NCI-H1417 (cell line): ENCODE measurements at places on chromosomes 7 and 10.

- no peak for DNase-seq
Measured at GRCh38 chr7:97697396-97697795, 34.5 kb upstream of the TAC1 start.

- DNase-seq, result no peak
Measured at GRCh38 chr10:106761906-106762305, 402.6 kb downstream of the SORCS1 start.

DNA sequence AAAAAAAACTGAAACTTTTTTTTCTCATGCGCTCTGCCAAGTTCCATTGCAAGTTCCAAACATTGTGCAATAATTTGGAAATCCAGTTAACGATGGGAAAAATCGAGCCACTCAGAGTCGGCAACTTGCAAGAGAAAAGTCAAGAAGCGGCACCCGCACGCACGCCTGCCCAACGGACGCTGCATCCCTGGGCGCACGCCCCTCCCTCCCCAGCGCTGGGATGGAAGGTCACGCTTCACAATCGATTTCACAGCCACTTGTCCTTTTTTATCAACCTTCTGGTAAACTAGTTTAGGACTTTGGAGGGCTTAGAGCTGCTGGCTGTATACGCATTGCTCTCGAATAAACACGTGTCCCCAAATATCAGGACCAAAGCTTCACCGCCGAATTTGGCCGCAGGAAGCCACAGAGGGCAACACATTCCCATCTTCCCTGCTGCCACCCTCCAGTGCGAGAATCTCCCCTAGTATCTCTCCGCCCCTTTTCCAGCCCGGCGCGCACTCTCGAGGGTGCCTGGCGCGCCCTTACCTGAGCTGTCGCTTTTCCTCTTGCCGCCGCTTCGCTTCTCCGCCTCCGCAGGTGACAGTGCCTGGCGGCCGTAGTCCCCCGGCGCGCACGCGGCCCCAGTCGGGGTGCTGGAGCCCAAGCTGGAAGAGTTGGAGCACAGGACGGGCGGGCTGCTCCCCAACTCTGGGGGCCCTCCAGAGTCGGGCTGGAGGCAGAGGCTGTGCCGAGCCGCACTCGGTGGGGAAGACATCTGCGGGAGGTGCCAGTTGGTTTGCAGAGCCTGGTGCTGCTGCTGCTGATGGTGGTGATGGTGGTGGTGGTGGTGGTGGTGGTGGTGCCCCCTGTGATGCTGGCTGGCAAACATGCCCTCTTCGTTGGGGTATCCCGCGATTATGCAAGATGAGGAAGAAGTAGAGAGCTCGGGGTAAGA, 857 bp downstream of the MEOX2 start:
- DNase-seq, result peak; percentile 71

- no peak for DNase-seq
Measured at GRCh38 chr7:139940866-139941265, 111.8 kb downstream of the TBXAS1 start.

GRCh38 chr7:87507446-87507845, 32.0 kb upstream of the ABCB4 start:
- no peak for DNase-seq

DNA sequence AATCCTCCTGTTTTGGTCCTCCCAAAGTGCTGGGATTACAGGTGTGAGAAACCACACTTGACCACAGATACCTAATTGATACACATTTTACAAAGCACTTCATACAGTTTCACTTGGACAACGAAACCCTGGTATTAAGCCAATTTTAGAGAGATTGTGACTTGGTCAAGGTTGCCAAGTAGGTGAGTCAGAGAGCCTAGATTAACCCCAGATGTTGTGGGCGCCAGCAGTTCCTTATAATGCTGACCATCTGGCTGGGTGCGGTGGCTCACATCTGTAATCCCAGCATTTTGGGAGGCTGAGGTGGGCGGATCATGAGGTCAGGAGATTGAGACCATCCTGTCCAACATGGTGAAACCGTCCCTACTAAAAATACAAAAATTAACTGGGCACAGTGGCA, 4.9 kb upstream of the PHKG1 start:
- DNase-seq, result no peak

DNA sequence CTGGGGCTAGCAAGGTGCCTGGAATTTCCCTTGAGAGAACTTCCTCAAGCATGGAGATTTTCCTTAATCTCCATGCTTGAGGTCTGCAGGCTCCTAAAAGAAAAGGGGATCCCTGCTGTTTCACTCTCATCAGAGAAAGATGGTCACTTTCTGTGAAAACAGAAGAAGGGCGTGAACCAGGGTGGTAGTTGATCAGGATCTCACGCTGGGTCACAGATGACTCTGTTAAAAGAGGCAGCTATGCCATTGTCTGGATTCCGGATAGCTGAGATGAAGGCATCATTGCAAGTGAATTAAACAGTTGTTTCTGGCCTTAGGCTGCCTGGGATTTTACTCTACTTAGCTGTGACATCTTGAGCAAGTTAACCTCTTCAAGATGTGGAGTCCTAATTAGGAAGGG, 525.9 kb downstream of the TYW1 start:
- DNase-seq, result no peak

- no peak for DNase-seq
Measured at GRCh38 chr7:121300685-121301420, 27.9 kb upstream of the WNT16 start.

DNA sequence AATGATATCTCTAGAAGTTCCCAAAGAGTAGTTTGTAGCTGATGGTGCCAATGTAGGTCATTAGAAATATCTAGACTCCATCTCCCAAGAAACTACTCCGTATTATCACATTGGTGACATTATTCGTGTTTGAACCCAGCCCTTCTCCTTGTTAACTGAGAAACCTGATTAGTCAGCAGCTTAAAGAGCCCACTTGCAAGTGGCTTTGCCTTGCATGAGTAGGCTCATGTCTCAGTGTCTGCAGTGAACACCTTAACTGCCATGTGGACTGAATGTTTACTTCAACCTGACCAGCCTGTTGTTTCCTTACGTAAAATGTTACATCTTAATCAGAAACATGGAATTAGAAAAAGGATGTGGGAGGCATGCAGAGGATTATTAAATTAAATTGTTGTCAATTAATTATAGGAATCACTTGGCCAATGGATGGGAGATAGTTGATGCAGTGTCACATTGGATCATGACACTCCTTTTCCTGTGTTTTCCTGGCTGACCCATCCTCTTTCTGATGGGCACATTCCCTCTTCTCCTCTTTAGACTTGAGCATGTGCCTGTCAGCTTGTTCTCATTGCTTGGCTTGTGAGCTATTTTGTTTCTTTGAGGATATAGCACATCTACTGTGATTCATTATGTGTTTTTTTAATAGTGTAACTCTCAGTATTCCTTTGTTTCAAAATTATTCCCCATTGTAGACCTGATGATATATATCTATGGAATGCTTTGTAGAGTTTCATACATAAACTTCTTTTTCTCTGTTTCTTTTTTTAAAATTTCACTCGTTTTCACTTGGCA, 18.0 kb downstream of the STARD3NL start:
- no peak for DNase-seq

GRCh38 chr7:38934051-38934450, 25.1 kb upstream of the VPS41 start:
- DNase-seq, result no peak

- DNase-seq, result no peak
Measured at GRCh38 chr7:105600720-105601550, 19.6 kb upstream of the EFCAB10 start.

DNA sequence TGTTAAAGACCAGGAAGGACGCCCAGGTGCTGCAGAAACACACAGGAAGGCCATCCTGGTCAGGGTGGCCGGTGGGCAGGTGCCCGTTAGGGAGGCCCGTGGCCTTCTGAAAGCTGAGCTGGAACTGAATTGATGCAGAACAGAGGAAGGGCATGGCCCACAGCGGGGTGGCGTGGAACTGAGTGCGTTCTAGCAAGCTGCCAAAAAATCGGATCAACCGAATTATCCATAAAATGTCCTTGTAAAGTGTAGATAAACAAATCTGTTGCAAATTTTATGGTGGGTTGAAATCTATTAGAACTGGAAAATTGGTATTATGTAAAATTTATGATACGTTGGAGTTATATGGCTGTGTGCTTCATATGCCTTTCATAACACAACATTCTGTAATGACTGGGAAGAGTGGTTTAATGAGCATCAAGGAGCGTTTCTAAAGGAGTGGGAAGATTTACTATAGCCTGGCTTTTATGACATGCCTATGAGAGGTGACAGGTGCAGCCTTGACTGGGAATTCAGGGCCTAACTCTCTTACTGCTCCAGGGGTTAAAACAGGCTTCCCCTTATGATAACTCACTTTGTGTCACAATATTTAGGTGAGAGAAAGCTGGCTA, 108.1 kb downstream of the GPR26 start:
- peak; percentile 63 for DNase-seq

DNA sequence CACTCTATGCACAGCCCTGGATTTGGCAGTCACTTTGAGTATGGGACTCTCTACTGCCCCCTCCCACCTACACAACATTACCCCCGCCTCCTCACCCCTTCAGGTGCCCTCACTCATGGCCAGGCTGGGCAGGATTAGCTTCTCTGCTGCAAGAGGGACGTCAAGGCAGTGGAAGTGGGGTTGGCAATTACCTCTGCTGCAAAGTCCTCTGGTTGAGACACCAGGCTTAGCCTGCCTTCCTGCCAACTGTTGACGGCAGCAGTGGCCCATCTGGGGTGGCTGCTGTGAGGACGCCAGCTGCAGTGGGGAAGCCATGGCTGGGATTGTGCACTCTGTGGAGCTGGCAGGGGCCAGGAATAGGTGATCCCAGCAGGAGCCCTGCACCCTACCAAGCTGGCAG, 26.7 kb downstream of the SVIL start:
- no peak for DNase-seq

DNA sequence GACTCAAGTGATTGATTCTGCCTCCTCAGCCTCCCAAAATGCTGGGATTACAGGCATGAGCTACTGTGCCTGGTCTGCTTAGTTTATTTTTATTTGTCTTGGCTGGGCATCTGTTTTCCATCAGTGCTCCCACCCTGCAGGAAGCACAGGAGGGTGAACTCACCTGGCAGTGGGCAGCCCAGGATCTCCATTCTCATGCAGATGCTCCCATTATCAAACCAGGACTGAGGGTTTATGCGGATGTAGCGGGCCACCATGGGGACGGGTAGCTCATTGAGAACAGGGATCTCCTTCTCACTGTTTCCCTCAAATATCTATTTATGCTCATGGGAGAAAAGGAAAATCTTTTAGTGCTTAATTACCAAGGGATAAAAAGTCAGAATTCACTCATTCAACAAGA, 93.8 kb downstream of the CPXM2 start:
- no peak for DNase-seq

DNA sequence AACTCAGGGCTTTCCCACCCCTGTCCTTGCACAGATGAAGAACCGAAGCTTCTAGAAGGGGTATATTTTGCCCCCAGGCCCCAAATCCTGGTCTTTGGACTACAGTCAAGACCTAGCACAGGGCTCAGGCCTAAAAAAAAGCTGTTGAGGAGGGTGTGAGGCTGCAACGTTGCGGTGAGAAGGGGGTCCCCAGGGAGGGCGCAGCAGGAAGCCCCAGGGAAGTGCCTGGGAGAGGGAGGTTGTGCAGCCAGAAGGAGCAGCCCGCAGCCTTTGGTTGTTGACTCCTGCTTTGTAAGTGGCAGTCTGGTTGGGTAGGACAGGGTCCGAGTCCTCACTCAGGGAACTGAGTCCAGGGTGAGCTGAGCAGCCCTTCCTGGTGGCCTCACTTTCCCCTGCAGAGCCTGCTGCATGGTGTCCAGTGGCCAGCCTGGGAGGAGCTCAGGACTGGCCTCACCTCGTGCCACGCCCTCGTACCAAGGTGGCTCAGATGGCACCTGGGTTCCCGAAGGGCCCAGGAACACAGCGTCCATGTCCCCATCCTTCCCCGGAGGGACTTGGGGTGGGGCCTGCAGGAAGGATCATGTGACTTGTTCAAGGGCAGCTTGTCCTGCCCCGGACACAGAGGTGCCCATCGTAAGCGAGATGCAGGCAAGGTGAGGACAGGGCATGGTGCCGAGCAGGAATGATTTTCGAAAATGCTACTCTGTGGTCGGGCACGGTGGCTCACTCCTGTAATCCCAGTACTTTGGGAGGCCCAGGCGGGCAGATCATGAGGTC, 166.4 kb upstream of the TNRC18 start:
- DNase-seq, result no peak

DNA sequence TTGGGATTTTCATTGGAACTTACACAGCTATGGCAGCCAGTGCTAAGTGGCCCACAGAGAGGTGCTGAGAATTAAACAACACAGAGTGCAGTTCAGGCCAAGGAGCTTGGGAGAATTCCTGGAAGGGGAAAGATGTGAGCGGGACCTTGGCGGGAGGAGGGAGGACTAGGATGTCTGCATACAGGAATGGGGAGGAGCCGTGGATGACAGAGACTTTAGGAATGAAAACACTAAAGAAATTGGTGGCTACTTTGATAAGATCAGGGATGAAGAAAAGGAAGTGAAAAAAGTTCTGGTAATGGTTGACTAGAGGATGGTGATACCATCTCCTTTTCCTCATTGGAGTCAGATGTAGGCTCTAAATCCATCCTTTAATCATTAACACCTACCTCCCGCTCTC, 234.2 kb upstream of the FZD8 start:
- no peak for DNase-seq

DNA sequence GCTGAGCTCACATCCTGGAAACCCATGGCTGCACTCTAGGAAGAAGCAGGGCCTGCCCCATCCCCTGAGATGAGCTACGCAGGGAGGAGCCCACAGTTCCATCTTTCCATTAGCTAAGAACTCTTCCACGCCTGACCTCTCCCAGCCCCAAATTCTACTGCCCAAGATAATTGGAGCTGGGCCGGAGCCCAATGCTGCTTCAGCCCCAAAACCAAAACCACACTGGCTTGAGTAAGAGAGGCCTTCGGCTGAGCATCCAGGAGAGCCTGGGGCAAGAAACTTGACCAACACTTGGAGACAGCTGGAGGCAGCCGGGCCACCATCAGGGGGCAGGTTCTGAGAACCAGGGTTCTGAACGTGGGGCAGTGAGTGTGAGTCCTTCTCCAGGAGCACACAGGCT, 116.1 kb upstream of the ZMIZ1 start:
- no peak for DNase-seq

DNA sequence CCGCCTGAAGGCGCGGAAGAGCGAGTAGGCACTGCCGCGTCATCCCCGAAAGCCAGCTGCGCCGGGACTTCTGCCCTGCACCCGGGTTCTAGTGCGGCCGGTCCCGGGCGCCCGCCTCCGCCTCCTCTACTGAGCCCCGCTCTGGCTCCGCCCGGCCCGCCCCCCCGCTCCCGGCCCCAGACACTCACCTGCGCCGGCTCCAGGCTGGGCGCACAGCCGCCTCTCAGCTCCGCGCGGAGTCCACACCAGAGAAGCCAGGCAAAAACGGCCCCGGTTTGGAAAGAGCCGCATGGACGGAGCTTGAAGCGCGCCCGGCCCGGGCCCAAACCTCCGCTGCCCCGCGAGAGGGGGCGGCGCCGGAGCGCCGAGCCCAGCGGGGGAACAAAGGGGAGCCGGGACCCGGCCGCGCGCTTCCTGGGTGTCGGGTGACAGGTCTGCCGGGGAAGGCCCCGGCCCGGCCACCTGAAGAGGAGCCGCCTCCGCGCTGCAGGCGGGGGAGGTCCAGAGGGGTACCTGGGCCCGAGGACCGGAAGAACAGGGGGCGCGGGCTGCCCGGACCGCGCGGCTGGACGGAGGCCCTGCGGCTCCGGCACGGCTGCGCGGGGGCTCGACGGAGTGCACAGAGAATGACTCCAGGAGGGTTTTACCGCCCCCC, 168.2 kb downstream of the NRF1 start:
- peak; percentile 91 for DNase-seq

- DNase-seq, result no peak
Measured at GRCh38 chr7:127913686-127914085, 117.6 kb downstream of the LRRC4 start.

GRCh38 chr10:74500816-74501215, 325.6 kb upstream of the KAT6B start:
- DNase-seq, result no peak

- DNase-seq, result no peak
Measured at GRCh38 chr7:94376281-94376680, 18.4 kb upstream of the COL1A2 start.
